ENCODE measurements at places on chromosomes 3 and 15.

DNA sequence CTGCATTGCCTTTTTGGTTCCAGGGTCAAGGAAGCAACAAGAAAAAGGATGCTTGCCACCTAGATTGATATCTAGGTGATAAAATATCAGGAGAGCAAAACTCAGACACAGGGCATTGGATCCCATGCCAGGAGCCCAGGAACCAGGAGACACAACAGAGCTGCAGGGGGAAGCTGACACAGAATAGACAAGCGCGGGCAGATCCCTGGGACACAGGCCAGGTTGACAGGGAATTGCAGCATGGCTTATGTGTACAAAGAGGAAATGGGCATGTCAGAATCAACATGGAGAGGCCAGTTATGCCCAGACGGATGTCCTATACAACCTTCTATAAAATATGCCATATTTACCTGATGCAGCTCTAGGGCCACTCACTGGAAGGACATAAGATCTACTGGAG is 84.2 kb downstream of the SEMA6D start:
- DNase-seq, result no peak

DNA sequence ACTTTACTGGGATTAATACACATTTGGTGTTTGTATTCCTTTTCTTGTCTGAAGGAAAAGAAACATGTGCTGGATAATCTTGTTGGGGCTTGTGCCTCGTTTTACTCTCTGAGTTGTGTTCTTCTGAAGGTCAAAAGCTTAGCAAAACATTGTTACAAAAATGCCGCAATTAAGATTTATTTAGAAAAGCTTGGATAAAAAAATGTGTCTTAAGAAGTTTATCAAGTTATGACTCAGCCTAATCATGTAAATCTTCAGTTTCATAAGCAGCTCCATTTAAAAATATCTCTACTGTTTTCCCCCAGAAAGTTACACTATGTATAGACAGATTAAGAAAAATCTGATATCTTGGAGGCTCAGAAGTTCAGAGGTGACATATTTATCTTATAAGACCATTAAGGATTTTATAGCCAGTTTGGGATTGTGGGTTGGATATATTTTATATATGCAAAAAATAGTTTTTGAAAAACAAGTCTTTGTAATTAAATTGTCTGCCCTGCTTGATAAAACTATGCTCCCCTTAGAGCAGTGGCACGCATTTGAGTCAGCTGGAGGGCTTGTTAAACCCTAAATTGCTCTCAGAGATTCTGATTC is 56.5 kb downstream of the CLDN11 start:
- DNase-seq, result no peak

DNA sequence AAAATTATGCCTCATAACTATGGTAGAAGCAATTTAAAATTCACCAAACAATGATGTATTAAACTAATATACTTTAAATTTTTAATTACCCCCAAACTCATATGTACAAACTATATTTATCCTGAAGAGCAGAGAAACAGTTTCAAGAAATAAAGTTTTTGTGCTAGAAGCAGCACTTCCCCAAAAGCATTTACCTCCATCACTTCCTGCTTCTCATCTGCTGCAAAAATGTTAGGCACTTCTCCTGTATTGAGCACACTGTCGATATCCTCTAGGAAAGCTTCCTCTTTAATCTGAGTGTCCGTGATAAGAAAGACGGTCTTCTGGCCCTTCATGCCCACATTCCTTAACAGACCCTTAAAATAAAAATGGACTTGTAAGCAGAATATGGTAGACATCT is 101.5 kb upstream of the ASB14 start:
- no peak for DNase-seq

GRCh38 chr3:55879901-55880331 is 392.8 kb upstream of the WNT5A start:
- peak; percentile 24 for DNase-seq

DNA sequence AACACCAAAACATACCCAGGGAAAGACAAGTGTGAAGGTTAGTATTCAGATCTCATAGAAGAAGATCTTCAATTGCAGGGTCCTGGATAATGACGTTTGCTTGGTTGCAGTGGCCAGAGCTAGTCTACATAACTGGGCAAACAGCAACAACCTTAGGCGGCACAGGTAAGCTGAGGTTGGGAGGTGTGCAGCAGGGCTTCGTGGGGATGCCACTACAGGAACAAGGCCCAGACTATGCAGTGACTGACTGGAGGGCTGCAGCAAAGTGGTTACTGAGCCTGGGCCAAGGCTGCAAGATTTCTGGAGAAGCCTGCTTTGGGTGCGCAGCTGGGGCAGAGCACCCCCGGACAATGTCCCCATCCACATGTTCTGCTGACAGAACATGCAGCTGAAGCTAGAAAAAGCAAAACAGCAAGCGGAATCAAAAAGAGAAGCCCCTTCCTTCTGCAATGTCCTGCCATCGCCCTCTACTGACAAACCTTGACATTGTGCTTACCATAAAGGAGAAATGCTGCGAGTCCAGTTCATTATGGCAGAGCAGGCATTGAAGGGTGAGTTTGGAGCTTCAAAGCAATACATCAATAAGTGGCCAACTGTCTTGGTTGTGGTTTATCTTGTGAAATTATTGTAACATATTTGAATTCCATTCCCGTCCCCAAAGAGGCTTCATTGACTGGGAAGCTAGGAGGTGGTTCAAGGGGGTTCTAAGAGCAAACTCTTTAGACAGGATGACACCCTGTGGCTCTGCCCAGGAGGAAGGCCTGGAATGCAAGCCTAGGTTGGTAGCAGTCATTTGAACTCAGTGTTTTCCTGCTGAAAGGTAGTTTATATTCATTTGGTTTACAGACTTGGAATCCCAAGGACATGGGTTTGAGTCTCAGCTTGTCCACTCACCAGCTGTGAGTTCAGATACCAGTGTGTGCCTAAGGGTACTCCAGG is 217.0 kb downstream of the PDCD6IP start:
- no peak for DNase-seq

DNA sequence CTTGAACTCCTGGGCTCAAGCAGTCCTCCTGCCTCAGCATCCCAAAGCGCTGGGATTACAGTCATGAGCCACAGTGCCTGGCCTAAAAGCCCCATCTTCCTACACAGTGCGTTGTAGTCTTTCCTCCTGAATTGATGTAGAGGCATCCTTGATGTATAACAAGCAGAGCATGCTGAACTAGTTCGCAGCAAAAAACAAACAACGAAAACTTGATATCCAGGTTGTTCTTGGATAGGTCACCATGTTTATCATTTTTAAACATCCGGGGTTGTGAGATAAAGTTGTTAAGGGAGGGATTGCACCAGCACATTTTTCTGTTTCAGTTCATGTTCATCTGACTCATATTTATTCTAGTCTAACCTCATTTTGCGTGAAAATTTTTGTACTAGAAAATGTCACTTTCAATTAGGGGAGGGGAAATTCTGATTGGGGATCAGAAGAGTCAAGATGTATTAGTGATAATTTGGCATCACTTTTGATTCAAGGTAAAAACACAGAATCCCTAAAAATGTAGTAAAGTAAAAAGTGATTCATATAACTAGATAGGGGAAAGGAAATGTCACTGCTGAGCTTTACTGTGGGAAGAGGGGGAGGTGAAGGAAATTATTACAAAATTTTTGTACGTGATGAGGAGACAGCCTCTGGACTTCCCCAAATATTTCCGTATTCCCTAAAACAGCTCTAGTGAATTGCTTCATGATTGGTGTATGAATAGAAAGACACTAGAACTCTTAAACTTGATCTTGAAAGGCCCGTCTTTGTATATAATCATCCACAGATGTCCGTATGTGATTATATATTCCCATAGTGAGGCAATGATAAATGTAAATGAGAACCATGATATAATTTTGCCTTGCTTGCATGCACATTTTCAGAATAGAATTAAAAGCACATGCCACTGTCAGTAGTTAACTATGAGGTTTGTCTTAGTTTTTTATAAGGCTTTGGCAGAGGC is 22.9 kb downstream of the RAB8B start:
- no peak for DNase-seq

GRCh38 chr3:106699122-106699521 is 678.1 kb upstream of the CCDC54 start:
- DNase-seq, result no peak

- no peak for DNase-seq
Observed at GRCh38 chr3:33269385-33269784, 7.9 kb upstream of the FBXL2 start.

DNA sequence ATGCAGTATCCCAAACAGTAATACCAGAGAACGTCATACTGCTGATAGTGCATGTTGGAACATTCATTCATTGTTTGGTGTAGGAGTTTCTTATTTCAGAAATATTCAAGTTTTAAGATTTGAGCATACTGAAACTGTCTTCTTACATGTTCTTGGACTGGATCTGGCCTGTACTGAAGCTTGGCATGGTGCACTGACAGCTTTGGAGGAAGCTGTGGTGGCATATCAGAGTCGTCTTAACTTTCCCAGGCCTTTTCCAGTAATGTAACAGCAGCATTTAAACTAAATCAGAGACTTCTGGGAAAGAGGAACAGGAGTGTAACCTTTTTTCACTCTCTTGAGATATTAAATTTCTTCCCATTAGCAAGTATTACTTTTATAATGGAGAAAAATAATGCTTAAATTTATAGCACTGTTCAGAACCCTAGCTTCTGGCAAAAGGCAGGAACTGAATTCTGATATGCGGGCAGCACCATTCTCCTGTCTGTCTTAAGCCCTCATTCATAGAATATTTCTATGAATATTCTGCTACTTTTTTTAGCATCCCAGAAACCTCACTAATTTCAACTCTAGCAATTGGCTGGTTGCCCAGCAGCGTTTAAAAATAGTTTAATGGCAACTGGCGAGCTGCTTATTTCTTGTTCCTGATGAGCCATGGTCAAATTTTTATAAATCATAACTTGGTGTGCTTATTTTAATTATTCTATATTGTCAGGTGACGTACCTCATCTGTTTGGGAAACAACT is 31.1 kb downstream of the DNAJC13 start:
- no peak for DNase-seq

GRCh38 chr15:101382544-101382943 is 87.5 kb upstream of the SNRPA1 start:
- DNase-seq, result no peak

DNA sequence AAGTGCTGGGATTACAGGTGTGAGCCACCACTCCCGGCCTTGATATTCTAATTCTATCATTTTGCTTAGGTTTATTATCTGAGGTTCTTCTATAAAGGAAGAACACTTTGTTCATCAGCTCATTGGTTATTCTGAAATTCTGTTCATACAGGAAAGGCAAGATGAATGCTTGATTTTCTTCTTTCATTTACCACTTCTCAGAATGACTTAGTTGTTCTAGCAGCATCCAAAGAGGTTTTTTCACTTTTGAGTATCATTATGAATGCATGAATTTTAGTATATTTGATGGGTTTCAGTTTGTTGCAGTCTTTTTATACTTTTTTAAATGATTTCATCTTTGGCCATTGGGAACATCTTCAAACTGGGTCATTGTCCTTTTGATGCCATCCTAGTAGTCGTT is 51.8 kb downstream of the RNF111 start:
- no peak for DNase-seq

DNA sequence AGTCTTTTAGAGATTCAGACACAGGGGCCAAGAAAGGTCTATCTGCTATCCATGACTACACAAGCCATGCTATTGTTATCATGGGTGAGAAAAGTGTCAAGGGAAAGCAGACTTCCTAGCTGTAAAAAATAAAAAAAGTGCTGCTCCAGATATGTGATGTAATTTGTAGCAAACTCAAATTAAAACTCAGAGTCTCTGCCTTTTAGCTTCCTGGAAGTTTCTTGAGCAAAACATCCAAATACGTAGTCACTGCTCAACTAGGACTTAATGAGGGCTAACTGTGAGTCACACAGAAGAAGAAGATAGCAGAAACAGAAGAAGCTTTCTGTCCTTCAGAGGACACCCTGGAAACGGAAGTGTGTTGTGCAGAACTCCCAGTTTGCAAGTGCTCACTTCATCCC is 393.4 kb upstream of the NR2F2 start:
- DNase-seq, result peak; percentile 13

DNA sequence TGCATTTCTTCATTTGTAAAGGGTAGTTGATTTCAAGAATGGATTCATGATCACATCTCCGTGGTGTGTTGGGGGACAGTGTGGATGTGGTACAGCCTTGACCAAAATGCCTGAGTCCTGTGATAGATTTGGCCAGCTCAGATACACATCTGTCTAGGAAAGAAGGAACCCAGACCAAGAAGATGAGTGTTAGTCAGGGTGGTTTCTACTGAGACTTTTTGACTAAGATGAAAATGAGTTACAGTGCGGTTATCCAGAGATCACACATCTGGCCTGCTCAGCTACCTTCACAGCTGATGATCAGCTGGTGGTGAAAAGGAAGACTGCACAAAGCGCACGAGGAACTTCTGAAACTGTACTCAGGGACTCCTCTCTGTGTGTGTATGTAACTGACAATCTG is 68.0 kb downstream of the FNDC3B start:
- DNase-seq, result no peak

DNA sequence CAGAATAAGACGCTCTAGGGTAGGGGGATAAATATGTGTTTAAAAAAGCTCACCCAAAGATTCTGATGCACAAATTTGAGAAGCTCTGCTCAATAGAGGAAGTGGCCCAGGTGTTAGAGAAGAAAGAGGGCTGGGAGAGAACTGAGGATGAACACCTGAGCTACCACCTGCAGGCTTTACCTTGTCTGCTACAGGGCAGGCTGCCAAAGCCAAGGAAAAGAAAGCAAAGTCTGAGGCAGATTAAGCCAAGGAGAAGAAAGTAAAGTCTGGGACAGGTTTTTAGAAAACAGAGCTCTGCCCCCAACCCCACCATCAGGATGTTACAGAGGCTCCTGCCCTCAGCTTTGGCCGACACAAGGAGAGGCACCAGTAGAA is 92.9 kb downstream of the THRB start:
- no peak for DNase-seq

- DNase-seq, result no peak
Observed at GRCh38 chr15:74427607-74428441, 5.9 kb downstream of the SEMA7A start.

GRCh38 chr15:76439542-76439941 is 103.0 kb downstream of the ISL2 start:
- DNase-seq, result peak; percentile 5

- no peak for DNase-seq
Observed at GRCh38 chr3:77707281-77707680, 667.4 kb downstream of the ROBO2 start.

DNA sequence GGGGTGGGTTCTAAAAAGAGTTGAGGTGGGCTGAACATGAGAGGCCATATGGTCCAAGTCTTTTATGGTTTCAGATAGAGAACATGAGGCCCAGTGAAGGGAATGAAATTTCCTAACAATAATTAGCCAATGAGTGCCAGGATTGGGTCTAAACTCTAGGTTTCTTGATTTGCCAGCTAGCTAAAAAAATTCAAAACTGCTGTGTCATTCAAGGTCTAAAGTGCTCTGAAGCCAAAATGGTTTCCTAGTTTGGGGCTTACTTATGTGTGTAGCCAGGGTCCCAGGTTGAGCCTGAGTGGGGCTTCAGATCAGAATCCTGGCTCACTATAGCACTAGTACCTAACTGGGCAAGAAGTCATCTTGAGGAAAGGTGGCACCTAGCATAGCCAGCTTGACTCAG is 55.3 kb upstream of the SYN2 start:
- no peak for DNase-seq

DNA sequence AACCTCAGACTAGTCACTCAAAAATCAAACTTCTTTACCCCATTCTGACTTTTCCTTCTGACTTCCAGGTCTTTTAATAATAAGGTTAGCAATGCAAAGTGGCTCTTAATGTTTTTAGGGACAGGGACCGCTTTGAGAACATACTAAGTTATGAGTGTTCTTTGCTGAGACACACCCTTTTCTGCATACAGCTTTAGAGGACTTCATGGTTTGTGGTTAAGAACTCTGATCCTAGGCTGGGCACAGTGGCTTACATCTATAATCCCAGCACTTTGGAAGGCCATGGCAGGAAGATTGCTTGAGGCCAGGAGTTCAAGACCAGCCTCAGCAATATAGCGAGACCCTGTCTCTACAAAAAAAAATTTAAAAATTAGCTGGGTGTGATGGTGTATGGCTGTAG is 85.8 kb upstream of the CACNA2D3 start:
- no peak for DNase-seq
